SW 1271 (cell line): ENCODE measurements at places on chromosomes 5 and 9.

DNA sequence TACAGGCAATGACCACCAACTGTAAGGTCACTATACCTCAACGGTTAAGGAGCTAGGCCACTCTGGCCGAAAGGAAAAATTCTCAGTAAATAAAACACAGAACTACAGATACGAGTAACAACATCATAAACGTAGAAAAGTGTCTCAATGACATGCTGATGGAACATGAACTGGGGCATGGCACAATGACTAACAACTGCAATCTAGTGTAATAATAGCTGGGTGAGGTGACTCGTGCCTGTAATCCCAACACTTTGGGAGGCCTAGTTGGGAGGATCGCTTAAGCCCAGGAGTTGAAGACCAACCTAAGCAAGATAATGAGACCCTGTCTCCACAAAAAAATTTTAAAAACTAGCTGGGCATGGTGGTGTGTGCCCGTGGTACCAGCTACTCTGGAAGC is 9.8 kb upstream of the RAPGEF6 start:
- DNase-seq = no peak

DNA sequence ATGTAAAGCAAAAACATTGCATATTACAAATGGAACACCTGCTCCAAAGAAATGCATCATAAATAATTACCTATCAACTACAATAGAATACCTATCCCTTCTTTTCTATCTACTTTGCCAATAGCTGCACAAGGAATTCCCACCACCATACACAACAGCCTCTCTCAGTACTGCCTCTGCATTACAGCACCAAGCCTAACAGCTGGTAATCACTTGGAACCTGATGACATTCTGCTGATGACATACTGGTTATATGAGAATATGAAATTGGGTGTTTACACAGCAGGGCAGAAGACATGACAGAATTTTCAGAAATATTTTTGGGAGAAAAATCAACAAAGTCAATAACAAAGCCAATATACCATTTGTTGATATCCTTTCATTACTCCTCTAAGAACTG is 43.2 kb downstream of the PSMB7 start:
- DNase-seq = no peak

DNA sequence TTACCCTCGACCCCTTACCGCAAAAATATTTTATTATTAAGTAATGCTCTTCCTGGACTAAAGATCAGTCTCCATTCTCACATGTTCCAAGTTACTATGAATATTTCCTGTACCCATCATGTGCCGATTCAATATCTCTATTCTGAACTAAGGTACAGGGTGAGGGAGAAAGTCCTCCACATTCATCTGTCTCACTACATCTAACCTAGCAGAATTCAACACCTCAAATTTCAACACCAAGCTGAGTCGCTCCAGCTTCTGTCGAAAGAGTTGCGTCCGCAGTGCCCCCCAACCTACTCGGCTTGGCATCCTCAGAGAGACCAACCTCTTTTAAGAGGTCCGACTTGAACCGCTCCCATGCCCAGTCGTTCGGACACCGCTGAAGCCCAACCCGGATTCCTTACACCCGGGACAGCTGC is 1.0 kb downstream of the CERT1 start:
- no peak for DNase-seq

GRCh38 chr9:36136272-36136893 is at the start of gene GLIPR2:
Gene GLIPR2 (plus strand): TSS chr9:36136733. CDS start chr9:36136779, 46 bp downstream.
- DNase-seq = no peak

- no peak for DNase-seq
Measured at GRCh38 chr9:101403516-101404285, 5.0 kb downstream of the ZNF189 start.

DNA sequence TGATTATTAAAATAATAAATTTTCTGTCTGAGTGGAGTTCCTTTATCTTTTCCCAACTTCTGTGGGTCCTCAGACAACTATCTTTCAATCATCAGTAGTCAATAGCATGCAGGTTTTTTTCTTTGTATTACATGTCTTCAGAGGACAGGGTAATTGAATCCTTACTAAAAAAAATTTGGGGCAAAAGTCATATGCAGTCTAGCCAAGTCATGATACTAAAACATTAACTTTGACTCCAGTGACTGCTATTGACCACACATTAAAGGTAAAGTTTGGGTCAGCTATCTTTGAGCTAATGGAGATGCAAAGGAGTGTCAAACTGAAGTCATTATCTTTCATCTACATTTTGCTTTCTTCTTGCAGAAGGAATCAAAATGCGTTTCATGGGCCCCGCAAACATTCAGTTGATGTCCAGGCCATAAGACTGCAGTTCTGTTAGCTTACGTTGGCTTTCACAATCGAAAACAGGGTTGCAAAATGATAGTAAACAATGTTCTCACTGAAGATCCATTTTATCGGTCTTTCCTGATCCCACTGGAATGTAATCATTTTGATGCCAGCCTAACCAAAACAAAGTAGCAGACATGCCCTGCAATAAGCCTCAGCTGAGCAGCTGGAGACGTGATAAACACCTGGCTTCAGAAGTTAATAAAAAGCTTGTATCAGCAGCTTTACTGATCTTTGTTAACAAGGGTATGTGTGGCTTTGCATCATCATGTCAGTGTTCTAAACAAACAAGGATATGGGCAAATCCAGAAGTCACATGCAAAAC is 186.1 kb upstream of the PRLR start:
- no peak for DNase-seq

- DNase-seq = no peak
Measured at GRCh38 chr5:123429221-123429954, 6.2 kb upstream of the CEP120 start.

GRCh38 chr5:161944974-161945373 is 97.1 kb downstream of the GABRA1 start:
- no peak for DNase-seq

DNA sequence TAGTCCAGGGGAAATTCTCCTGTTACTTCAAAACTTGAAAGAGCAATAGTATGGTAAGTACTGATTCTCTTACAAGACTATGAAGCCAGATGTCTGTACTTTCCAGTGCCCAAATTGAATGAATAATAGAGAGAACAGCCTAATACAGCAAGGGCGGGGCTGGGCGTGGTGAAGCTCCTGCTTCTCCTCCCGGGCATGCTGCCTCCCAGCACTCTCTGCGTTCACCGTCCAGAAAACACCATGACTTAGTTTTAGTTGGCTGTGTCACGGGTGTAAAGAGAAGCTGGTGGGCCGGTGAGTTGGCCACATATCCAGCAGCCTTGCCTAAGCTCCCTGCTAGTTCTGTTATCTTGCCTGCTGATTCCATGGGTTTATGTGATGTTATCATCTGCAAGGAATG is 40.7 kb upstream of the ADAMTS2 start:
- no peak for DNase-seq

- DNase-seq = no peak
Measured at GRCh38 chr9:70081120-70081495, 37.5 kb downstream of the MAMDC2 start.

DNA sequence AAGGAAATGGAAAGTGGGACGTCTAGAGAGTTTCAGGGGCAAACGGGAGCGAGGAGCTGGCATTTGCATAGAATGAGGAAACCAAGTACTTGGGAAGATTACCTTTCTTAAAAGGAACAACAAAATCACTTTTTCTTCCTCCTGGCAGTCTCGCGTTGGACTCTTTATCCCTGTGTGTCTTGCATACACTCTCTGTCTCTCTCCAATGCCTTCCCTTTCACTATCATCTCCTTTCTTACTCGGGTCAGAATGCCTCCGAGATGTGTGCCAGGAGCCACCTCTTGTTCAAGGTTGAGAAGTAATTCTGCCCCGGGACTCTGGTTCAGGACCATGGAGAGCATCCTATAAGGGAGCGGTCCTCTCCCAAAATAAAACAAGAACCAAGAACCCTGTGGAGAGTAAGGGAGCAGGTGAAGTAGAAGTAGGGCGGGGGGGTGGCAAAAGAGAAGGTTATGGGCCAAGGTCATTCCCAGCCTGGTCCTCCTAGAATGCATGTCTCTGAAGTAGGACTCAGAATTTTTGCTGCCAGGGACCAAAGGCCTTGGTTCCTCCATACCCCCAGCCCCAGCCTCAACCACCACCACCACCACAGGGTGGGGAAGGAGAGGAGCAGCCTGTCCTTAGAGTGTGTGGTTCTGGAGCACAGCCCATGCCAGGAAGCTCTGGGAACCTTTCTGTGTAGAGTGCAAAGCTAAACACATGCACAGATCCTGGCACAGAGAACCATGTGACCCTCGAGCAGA is 72.1 kb upstream of the ARAP3 start:
- DNase-seq = no peak

DNA sequence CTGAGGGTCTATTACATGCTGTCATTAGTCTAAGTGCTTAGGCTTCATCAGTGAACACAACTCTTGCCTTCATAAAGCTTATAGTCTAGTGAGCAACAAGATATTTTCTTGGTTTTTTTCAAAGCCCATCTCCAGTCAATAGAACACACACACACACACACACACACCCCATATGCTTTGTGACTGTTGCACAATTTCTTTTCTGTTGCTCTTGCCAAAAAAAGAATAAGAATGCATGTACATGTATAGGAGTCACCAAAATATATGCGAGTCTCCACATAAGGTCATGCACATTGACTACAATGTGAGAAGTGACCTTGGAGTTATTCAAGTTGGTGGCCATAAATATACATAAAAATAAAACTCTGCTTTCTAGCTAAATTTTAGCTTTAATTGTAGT is 351.5 kb upstream of the TLE4 start:
- no peak for DNase-seq

DNA sequence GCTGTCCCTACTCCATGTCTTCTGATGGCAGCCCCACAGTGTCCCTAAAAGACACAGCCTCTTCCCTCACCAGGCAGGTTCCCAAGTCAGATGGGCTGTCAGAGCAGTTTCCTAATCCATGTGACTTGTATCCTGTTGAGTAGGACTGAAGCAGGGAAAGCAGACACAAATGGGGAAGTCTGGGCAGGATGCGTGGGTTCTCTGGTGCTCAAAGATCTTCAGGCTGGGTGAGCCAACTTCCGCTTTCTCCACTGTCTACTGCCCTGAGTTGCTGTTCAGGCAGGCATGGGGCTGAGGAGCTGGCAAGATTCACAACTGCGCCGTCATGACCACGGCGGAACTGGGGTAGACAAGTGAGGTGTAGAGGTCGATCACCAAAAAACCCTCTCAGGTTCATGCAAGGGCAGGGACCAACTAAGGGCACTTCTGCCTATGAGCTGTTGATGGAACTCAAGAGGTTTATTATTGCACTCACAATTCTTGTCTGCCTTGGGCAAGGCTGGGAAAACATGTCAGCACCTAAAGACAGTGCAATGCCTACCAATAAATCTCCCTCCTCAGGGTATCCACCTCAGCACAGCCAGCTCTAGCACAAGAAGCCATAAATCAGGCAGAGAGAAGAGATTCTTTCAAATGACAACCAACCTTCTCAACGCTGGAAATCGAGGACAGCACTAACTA is 83.4 kb downstream of the RAPGEF1 start:
- no peak for DNase-seq

DNA sequence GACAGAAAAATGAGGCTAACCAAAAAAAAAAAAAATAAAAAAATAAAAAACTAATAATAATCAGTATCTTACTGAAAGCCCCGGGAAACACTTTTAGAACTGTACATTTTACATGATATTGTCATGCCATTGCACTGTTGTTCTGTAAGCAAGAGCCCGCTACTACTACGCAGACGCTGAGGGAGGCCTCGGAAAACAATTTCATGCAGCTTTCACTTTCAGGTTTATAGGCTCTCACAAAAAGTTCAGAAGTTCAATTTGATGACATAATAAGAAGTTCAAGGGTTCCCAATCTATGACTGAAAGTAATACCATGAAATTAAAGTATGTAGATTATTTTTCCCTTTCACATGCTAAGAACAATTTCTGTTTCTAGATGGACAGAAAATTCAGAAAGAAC is 318.3 kb upstream of the ITGA1 start:
- no peak for DNase-seq

GRCh38 chr9:93261281-93261680 is 77.3 kb downstream of the WNK2 start:
- DNase-seq = no peak

DNA sequence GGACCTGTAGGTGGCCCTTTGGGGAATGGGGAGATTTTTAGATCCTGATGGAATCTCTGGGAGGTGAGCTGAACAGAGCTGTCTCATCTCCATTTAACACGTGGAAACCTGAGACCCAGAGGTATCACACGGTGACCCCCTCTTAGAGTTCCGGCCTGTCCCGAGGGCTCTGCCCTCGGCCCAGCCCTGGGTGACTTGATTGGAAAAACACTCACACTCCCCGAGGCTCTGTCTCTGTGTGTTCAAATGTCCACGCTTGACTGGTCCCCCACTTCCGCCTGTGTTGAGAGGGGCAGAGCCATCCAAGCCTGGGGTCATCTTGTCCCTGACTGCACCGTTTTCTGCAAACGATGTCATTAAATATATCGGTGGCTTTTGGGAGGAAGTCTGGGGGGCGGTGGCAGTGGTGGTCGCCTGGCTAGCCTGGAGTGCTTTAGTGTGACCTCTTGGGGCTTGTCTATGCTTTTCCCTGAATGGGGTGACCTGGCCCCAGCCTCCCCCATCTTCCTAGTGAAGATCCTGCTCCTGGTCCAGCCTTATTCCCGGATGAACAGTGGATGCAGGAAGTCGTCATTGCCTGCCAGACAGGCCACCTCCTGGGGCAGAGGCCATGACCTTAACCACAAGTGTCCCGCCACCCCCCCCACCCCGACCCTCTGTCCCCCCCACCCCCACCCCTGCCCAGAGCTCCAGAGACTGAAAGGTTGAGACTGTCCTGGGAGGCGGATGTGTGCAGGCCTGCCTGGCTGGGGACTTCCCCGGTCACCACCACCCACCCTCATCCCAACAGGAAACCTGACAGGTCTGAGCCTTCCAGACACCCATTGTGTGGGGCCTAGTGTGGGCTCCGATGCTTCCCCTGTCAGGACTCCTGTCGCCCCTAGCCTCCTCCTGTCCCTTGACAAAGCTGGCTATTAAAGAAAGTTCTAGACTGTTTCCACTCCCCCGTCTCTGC is 5.3 kb upstream of the DAB2IP start:
- no peak for DNase-seq

DNA sequence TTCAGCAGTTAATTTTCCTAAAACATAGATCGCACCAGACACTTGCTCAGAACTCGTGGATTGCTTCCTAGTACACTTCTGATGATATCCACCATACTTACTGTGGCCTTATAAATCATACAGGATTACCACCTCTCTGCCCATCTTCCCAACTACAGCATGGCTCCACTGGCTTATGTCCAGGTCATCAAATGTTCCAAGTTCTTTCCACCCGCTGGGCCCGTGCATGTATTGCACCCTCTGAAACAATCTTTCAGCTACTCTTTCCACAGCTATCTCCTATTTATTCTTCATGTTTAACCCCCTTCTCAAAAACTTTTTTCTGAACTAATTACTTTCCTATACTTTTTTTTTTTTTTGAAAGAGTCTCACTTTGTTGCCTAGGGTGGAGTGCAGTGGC is 18.5 kb downstream of the FBXW2 start:
- no peak for DNase-seq
